ENCODE measurements at places on chromosomes 12 and 14.

- no peak for DNase-seq
These were observed 32.0 kb downstream of the ARF6 start for GRCh38 chr14:49924852-49925251.

DNA sequence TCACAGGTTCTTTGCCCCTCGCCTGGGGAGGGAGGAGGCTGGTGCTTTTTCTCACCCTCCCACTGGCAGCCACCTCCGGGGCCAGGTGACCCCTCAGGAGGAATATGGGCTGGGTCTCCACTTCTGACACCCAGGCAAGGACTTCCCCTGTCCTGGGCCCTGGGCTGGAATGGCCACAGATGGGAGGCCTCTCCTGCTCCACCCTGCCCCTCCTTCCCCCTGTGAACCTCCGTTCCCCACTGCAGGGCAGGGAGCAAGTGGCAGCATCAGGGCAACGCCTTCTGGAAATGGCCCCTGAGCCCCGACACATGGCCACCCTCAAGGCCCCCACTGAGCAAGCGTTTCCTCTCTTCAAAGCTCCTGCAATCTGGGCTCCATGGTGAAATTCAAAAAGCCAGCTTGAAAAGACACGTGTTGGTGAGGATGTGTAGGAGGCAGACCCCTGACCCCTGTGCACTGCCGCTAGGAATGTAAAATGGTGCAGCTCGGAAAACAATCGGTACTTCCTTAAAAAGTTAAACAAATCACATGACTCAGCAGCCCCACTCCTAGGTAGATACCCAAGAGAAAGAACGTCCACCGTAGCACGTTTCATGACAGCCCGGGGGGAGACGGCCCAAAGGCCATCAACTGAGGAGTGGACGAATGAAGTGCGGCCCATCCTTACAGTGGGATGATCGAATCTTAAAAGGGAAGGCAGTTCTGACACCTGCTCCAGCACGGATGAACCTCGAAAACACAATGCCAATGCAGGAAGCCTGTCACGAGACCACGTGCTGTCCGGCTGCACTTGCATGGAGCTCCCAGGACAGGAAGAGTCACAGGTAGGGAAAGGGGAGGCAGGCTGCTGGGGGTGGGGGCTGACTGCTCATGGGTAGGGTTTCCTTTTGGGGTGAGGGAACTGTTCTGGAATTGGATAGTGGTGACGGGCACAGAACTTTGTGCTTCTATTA is 11.5 kb downstream of the XRCC3 start:
- no peak for DNase-seq

GRCh38 chr12:104886418-104887401 is 71.4 kb downstream of the SLC41A2 start:
- no peak for DNase-seq

- no peak for DNase-seq
These were observed 9.2 kb upstream of the VWF start for GRCh38 chr12:6133642-6134041.

GRCh38 chr12:48075832-48076231 is 30.0 kb downstream of the SENP1 start:
- no peak for DNase-seq

DNA sequence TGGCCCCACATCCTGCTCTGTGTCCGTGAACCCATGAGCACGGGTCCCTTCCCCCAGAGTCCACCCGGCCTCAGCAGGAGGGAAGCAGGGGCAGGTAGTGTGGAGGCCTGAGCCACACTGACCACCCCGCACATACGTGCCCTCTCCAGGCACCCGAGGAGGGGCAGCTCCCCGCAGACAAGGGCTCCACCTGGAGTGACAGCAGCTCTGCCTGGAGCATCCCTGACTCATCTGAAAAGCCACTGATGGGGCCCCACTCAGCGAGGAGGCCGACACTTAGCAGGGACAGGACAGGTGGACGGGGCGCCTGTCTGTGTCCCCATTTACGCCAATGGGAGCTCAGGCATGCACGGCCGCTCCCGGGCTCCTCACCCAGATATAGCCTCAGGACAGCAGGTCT is 237.6 kb upstream of the SFSWAP start:
- no peak for DNase-seq

GRCh38 chr14:93012951-93013719 is 90.2 kb downstream of the CHGA start:
- DNase-seq = no peak

DNA sequence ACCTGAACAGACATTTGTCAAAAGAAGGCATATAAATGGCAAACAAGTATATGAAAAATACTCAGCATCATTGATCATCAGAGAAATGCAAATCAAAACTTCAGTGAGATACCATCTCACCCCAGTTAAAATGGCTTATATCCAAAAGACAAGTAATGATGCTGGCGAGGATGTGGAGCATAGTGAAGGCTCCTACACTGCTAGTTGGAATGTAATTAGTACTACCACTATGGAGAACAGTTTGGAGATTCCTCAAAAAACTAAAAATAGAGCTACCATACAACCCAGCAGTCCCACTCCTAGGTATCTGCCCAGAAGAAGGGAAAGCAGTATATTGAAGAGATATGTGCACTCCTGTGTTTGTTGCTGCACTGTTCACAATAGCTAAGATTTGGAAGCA is 146.1 kb downstream of the TGFB3 start:
- DNase-seq = no peak

GRCh38 chr12:53660041-53660440 is 15.8 kb downstream of the ATP5MC2 start:
- no peak for DNase-seq

DNA sequence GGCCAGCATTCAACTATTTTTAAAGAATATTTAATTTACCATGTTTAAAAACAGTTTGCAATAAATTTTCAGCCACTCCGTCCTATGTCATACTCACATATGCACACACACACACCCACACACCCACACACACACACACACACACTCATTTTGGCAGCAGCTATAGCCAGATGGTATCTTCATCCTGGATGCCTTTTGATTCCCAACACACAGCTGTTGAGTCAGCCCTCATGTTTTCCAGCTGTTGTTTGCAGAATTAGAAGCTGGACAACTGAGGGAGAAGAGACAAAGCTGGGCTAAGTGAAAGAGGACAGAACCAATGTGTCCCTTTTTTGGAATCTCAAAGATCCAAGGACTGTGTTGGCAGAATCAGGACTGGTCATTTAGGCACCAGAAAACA is 80.0 kb upstream of the EGLN3 start:
- DNase-seq = no peak

GRCh38 chr14:58191763-58192601 is 8.0 kb upstream of the ACTR10 start:
- DNase-seq = no peak

DNA sequence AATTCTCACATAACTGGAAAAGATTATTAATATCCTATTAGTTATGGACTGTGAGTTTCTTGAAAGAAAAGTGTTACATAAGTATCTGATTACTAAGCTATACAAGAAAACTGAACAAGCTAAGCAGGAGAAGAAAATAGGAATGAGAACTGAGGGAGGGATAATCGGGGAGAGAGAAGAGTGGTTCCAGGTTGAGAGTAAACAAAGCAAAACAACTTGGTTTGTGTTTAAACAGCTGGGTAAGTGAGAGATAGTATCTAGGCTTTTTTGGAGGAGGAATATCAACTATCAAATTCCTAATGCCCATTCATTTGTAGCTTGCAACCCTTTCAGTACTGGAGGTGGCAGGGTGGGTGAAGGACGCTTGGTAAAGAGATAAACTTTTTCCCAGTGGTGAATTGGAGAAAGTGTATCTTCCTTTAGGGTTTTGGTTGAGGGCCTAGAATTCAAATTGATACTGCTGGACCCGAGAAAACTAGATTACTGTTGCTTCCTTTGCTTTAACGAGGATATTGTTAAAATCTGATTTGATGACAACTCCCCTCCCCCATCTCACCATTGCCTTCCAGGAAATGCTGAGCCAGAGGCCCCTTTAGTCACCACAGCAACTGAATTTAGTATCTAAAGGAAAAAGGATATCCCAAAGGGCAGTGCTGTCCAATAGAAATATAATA is 2.0 kb upstream of the SLC2A3 start:
- no peak for DNase-seq

DNA sequence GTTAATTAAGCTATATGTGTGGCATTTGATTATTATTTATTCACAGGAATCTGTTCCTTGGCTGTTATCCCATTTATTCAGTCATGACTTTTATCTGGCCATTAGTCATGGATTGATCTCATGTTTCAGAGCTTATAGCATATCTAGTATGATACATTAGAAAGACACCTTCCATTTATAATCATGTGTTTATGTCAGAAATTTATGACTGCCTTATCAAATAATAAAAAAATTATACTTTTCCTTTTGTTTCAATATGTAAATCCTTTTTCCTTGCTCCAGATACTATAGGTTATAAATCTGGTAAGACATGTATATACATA is 248.0 kb upstream of the PDE3A start:
- no peak for DNase-seq

DNA sequence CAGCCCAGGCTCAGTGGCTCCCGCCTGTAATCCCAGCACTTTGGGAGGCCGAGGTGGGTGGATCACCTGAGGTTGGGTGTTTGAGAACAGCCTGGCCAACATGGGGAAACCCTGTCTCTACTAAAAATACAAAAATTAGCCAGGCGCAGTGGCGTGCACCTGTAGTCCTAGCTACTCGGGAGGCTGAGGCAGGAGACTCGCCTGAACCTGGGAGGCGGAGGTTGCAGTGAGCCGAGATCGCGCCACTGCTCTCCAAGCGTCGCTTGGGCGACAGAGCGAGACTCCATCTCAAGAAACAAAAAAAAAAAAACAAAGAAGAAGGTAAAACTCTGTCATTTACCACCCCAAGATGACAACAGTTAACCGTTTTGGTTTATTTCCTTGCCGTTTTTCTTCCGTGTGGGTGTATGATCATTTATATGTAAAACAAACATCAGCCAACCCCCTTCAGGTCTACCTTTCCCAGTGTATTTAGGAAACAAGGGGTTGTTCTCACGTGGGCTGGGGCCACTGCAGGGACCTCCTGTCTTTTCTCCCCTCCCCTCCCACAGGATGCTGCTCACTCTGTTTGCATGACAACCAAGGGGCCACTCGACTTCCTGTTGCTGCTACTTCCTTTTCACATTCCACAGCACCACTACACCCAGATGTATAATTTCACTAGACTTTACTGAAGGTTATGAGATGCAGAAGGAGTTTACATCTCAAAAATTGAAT is 13.6 kb downstream of the TTC9 start:
- no peak for DNase-seq

GRCh38 chr12:95774311-95775045 is 16.1 kb downstream of the NTN4 start:
- no peak for DNase-seq

- DNase-seq = no peak
These were observed 10.4 kb downstream of the PAX9 start for GRCh38 chr14:36672095-36672494.

DNA sequence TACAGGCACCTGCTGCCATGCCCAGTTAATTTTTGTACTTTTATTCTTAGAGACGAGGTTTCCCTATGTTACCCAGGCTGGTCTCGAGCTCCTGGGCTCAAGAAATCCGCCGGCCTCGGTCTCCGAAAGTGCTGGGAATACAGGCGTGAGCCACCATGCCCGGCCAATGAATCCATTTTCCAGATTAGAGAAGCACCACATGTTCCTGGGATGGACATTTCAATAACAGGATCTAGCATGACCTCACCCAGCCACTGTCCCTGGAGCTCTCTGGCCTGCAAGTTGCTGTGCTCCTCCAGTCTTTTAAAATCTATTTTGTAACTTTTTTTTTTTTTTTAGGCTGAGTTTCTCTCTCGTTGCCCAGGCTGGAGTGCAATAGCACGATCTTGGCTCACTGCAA is 2.2 kb downstream of the GPR132 start:
- DNase-seq = no peak

DNA sequence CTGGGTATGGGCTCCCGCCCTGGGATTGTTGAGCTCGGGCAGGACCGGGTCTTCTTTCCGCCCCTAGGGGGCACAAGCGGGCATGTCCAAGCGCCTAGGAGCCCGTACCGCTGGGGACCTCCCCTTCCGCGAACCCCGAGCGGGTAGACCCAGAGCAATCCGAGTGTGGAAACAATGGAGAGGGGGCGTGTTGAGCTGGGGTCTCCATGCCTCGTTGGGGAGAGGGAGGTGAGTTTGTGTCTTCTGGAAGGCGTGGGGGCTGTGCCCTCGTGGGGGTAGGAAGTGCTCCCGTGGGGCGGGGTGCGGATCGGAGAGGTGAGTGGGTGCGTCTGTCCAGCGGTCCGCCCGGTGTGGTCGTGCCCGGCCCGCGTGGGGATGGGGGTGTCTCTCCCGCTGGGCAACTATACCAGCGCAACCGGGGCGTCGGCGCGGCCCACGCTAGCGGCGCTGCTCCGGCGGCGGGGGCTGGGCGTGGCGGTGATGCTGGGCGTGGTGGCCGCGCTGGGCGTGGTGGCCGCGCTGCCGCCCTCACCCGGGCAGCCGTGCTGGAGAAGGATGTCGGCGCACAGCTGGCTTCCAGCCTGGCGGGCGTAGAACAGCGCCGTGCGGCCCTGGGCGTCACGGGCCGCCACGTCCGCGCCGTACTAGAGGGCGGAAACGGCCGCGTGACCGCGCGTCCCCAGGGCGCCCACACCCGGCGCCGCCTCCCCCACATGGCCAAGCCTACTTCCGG is 12.2 kb downstream of the AGAP2 start:
- DNase-seq = peak; percentile 60

DNA sequence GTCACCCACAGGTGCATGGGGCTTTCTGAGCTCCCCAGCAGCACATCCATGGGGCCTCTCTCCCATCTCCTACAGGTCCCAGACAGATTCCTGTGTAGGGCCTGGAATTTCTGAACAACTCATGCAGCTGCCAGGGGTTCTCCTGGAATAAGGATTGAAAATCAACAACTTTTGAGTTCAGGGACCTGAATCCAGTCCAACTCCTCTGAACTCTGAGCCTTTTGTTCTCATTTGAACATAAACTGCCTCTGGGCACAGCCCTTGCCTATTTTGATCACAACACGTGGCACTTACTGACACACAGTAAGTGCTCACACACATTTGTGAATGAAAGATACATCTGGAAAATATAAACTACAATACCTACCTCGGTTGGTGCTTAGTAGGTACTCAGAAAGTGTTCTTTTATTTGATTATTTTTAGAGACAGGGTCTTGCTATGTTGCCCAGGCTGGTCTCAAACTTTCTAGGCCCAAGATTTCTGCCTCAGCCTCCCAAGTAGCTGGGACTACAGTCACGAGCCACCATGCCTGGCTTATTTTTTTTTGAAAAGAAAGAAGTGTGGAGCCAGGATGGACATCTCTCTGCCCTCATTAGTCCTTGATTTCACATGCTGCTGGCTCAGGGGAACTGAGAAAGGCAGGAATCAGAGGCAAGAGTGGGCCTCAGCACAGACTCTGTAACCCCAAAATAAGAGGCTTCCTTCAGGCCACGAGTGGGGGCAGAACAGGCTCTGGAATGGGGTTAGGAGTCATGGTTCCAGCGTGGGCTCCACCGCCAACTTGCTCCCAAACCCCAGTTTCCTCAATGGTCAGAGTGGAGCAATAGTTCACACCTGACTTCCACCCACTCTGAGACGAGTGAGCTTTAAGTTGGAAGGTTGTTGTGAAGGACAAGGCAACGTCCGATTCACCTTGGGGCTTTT is 27.0 kb downstream of the SYNE3 start:
- no peak for DNase-seq

GRCh38 chr12:45234139-45234865 is 18.4 kb downstream of the ANO6 start:
- DNase-seq = no peak
